ENCODE measurements at places on chromosomes 2 and 18.

DNA sequence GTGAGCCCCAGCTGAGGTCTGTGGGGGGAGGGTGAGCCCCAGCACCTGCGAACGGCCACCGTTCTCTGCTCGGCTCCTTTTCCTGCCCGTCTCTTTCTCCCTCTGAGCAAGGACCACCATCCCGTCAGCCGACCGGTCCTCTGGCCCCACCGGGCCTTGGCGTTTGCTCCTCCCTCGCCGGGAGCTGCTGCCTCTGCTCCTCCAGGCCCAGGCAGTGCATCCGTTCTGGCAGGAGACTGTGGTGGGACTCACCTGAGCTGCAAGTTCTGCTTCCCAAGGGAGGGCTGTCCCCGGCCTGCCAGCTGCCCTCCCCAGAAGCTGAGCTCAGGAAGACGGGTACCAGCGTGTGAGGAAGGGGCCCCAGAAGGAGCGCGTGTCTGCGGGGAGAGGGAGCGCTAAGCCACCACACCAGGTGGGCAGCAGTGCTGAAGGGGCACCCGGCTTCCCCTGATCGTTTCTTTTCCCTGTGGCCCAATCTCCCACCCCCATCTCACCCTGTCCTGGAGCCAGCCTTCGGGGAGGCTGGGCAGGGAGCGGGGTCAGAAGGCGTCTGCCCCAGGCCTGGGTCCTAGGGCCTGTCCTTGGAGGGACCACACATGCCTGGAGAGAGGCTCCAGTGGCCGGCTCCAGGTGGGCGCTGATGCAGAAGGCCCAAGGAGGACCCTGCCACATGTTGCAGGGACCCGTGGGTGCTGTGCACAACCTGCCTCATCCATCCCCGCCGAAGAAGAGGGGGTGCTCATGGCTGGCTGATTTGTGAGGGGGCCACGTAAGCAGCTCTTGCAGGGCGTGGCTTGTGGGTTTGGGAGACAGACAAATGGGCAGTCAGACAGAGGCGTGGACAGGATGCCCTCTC lies 2.5 kb upstream of the RTP5 start:
- no peaks in the 10 kb centered on the region for H3K4me1 ChIP-seq
- H3K27me3 ChIP-seq, result peaks cover 79% of the 10 kb centered on the region
- no peak overlapping the region for H3K27ac ChIP-seq

GRCh38 chr2:106058469-106059137 lies 135.5 kb downstream of the UXS1 start:
- H3K4me1 ChIP-seq, result no peaks in the 10 kb centered on the region
- no peak overlapping the region for H3K4me3 ChIP-seq
- H3K27ac ChIP-seq, result no peak overlapping the region
- DNase-seq, result no peak
- H3K27me3 ChIP-seq, result no peaks in the 10 kb centered on the region
- H3K36me3 ChIP-seq, result no peaks in the 10 kb centered on the region

- no peaks in the 10 kb centered on the region for H3K36me3 ChIP-seq
- no peak for DNase-seq
- H3K4me3 ChIP-seq, result no peak overlapping the region
- no peaks in the 10 kb centered on the region for H3K4me1 ChIP-seq
Measured at GRCh38 chr2:223065107-223065506, 13.1 kb downstream of the KCNE4 start.

DNA sequence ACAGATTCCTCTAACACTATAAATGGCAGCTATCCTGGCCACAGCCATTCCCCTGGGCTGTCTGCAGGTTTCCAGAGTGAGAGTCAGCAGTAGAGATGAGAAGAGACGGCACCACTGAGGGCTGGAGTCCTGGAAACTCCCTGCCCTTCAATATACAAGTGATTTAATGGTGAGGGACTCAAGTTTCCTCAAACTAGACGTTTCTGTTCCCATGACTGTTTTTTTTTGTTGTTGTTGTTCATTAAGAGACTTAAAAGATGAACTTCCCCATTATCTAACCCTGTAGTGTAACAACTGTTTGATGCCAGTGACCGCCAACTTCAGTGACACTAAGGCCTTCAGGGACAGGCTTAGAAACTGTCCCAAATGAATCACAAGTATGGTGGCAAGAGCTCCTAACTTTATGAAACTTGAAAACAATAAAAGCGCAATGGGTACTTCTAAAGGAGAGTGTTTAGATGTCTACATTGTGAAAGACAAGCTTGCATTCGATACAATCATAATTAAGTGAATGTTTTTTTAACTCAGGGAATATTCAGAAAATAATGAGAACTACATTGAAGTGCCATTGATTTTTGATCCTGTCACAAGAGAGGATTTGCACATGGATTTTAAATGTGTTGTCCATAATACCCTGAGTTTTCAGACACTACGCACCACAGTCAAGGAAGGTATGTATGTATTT lies 34.0 kb downstream of the IL1R2 start:
- no peaks in the 10 kb centered on the region for H3K27me3 ChIP-seq
- peak overlapping the region; percentile 51 for H3K27ac ChIP-seq
- peaks cover 100% of the 10 kb centered on the region for H3K4me1 ChIP-seq
- no peak for DNase-seq
- H3K36me3 ChIP-seq, result no peaks in the 10 kb centered on the region

DNA sequence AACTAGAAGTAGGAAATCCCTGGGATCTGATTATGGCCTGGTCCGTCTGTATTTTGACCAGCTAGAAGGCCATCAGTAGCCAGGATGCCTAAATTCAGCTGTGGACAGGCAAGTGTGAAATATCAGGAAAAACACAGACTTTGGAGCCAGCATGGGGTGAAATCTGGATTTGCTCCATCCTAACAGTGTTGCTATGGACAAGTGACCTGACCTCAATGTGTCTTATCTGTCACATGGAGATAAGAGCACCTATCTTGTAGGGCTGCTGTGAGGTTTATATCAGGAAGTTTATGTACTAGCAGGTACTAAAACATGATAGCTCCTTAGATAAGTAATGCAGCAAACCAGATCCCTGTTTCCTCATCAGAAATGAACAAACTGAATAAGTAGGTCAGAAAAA lies 460.4 kb downstream of the STK39 start:
- H3K27me3 ChIP-seq, result no peaks in the 10 kb centered on the region
- H3K27ac ChIP-seq, result no peak overlapping the region
- H3K4me3 ChIP-seq, result no peak overlapping the region
- no peaks in the 10 kb centered on the region for H3K36me3 ChIP-seq
- H3K4me1 ChIP-seq, result peaks cover 25% of the 10 kb centered on the region
- DNase-seq, result peak; percentile 35

DNA sequence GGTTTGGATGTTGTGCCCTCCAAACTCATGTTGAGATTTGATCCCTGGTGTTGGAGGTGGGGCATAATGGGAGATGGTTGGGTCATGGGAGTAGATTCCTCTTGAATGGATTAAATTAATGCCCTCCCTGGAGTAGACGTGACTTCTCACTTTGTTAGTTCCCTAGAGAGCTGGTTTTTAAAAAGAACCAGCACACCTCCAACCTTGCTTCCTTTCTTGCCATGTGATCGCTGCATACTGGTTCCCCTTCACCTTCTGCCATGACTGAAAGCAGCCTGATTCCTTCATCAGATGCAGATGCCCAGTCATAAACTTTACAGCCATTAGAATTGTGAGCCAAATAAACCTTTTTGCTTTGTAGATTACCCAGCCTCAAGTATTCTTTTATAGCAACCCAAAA lies 21.7 kb downstream of the MTA3 start:
- no peaks in the 10 kb centered on the region for H3K27me3 ChIP-seq
- H3K4me3 ChIP-seq, result no peak overlapping the region
- H3K4me1 ChIP-seq, result peaks cover 12% of the 10 kb centered on the region
- no peak overlapping the region for H3K27ac ChIP-seq

DNA sequence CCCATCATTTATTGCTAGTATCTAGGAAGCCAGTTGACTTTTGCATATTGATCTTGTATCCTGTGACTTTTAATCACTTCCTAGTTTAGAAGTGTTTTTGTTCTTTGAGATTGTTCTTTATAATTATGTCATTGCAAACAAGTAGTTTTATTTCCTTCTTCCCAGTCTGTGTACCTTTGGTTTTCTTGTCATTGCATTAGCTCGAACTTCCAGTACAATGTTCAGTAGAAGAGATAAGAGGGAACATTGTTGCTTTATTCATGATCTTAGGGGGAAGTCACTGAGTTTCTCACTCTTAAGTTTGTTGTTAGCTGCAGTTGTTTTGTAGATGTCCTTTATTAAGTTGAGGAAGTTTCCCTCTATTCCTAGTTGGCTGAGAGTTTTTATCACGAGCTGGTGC lies 61.0 kb downstream of the TRAPPC12 start:
- no peak overlapping the region for H3K27ac ChIP-seq
- H3K36me3 ChIP-seq, result peaks cover 20% of the 10 kb centered on the region
- no peak overlapping the region for H3K4me3 ChIP-seq

- H3K27me3 ChIP-seq, result peaks cover 2% of the 10 kb centered on the region
- no peaks in the 10 kb centered on the region for H3K36me3 ChIP-seq
- no peak for DNase-seq
- no peaks in the 10 kb centered on the region for H3K4me1 ChIP-seq
- no peak overlapping the region for H3K4me3 ChIP-seq
Measured at GRCh38 chr2:573805-574392, 103.3 kb downstream of the TMEM18 start.

DNA sequence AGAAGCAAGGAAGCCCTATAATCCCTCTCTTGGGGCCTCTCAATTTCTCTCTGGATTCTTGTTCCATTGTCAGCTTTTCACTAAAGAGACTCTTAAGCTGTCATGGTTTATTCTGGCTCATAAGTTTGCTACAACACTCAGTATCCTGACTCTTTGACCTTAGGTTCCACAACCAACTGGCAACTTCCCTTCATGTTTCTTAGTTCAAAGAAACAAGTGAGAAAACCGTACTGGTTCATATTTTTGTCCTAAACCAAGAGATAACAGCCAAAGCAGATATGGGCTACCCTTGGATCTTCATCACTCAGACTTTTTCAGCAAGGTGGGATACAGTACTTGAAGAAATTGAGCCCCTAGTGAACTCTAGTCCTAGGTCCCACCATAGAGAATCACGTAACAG lies 109.9 kb upstream of the CRIM1 start:
- no peak for DNase-seq
- H3K4me1 ChIP-seq, result no peaks in the 10 kb centered on the region
- no peak overlapping the region for H3K4me3 ChIP-seq
- no peak overlapping the region for H3K27ac ChIP-seq

- H3K4me1 ChIP-seq, result peaks cover 15% of the 10 kb centered on the region
- H3K27ac ChIP-seq, result no peak overlapping the region
- H3K27me3 ChIP-seq, result no peaks in the 10 kb centered on the region
- H3K4me3 ChIP-seq, result no peak overlapping the region
Measured at GRCh38 chr18:51211552-51211951, 14.1 kb upstream of the MEX3C start.

GRCh38 chr2:24881158-24881557 lies 38.9 kb downstream of the ADCY3 start:
- peaks cover 9% of the 10 kb centered on the region for H3K27me3 ChIP-seq
- H3K4me3 ChIP-seq, result no peak overlapping the region
- H3K27ac ChIP-seq, result no peak overlapping the region
- no peaks in the 10 kb centered on the region for H3K36me3 ChIP-seq

DNA sequence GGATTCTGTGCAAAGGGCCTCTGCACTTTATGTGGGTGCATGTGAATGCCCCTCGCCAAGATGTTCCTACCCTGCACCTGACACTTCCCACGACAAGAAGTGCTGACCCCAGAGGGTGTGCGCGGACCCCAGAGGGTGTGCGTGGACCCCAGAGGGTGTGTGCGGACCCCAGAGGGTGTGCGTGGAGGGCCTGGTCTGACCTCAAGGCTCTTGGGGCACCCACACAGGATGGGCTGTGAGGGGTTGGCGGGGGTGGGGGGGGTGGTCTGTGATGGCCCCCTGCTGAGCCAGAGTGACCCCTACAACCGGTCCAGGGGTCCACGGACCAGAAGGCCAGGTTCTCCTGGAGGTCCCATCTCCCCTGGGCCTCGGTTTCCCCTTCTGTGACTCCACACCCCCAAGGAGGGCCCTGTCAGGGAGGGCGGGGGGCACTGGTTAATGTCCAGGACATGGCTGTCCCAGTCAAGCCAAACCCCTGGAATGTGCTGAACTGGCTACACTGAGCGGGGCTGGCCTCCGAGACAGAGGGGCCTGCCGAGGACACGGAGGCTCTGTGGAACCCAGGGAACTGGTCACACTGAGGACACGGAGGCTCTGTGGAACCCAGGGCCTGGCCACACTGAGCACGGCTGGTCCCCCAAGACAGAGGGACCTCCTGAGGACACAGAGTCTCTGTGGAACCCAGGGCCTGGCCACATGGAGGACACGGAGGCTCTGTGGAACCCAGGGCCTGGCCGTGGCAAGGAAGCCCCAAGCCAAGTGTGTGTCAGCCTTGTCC lies 3.1 kb downstream of the NEU4 start:
- no peaks in the 10 kb centered on the region for H3K27me3 ChIP-seq
- DNase-seq, result no peak
- no peak overlapping the region for H3K4me3 ChIP-seq

GRCh38 chr18:73707035-73707434 lies 440.6 kb downstream of the FBXO15 start:
- no peak for DNase-seq
- H3K4me3 ChIP-seq, result no peak overlapping the region
- no peaks in the 10 kb centered on the region for H3K36me3 ChIP-seq
- no peak overlapping the region for H3K27ac ChIP-seq

DNA sequence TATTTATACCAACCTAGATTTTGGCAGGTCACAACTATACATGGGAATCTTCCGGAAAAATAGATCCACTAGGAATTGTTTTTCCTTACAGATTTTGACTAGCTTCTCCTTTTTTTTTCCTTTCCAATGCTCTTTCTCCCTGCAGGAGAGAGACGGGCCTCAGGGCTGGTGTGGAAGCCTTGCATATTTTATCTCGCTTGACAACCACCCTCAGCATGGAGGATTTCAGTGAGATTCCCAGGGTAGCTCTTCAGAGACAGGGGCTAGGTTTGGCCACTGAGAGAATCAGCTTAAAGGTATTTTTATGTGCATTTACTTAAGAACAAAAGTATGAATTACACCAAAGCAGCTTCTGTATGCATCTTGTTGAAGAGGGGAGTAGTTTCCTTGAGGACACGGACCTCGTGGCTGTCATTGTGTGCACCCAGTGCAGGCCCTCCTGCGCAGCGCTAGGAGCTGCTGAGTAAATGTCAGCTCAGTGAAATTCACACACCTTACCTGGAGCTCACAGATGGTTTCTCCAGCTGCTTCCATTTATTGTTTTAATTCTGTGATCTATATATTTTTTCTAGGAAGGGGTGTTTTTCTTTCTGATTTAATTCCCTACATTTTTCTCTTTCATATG lies 54.4 kb downstream of the TRAPPC12 start:
- DNase-seq, result no peak
- peaks cover 9% of the 10 kb centered on the region for H3K4me1 ChIP-seq
- no peak overlapping the region for H3K27ac ChIP-seq
- H3K27me3 ChIP-seq, result no peaks in the 10 kb centered on the region
- H3K4me3 ChIP-seq, result no peak overlapping the region

- no peak overlapping the region for H3K4me3 ChIP-seq
- peaks cover 3% of the 10 kb centered on the region for H3K27me3 ChIP-seq
- H3K4me1 ChIP-seq, result no peaks in the 10 kb centered on the region
- no peaks in the 10 kb centered on the region for H3K36me3 ChIP-seq
- H3K27ac ChIP-seq, result no peak overlapping the region
- DNase-seq, result peak; percentile 46
Measured at GRCh38 chr2:169141713-169142352, 72.5 kb downstream of the DHRS9 start.

GRCh38 chr2:221569871-221570270 lies 2.2 kb downstream of the EPHA4 start:
- no peaks in the 10 kb centered on the region for H3K36me3 ChIP-seq
- no peak for DNase-seq
- H3K27me3 ChIP-seq, result peaks cover 4% of the 10 kb centered on the region
- H3K4me3 ChIP-seq, result no peak overlapping the region
- peaks cover 7% of the 10 kb centered on the region for H3K4me1 ChIP-seq

GRCh38 chr2:133369901-133370658 lies 198.2 kb downstream of the NCKAP5 start:
- H3K27me3 ChIP-seq, result no peaks in the 10 kb centered on the region
- no peaks in the 10 kb centered on the region for H3K4me1 ChIP-seq

Measured in HepG2 (cell line).